ENCODE measurements at places on chromosomes 4 and X.

DNA sequence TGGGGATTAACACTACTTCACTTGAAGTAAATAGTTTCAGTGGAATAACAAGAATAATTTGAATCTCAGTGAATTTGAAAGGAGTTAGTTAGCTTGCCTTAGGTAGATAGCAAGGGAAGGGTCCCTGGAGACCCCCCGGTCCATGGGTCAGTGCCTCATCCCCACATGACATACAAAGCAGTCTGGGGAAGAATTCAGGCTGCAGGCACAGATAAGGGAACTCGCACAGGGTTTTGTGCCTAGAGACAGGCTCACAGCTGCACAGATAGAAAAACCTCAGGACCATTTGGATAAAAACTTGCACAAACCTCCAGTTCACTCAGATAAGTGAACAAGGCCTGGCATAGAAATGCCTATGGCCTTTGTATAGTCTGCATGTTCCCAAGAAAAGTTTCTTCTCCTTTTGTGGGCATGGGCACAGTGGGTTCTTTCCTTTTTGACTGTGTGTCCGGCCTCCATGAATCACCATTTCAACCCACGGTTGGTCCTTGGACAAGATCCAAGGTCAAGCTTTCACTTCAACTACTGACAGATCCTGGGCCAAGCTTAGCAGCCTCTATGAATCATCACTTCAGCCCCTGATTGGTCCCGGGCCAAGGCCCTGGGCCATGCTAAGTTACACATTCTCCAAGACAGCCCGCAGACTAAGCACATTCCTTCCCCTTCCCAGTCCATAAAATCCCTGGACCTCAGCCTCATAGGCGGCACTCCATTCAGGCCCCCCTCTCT is 108.3 kb upstream of the KLHL4 start:
- DNase-seq = no peak

- DNase-seq = no peak
These were observed 46.4 kb upstream of the NALF2 start for GRCh38 chrX:69457756-69458155.

GRCh38 chr4:160091631-160092030 is 988.8 kb downstream of the RAPGEF2 start:
- no peak for DNase-seq

GRCh38 chrX:72001471-72001870 is 90.8 kb downstream of the NHSL2 start:
- DNase-seq = no peak

- no peak for DNase-seq
These were observed 2.9 kb downstream of the AR start for GRCh38 chrX:67546496-67547423.

GRCh38 chr4:60605646-60606354 is 594.3 kb upstream of the ADGRL3 start:
- DNase-seq = no peak

- DNase-seq = peak; percentile 10
These were observed 28.4 kb downstream of the GUCY1B1 start for GRCh38 chr4:155787113-155787710.

GRCh38 chr4:7823416-7823824 is 116.2 kb downstream of the AFAP1 start:
- no peak for DNase-seq

GRCh38 chr4:151541389-151542071 is 132.6 kb downstream of the FHIP1A start:
- DNase-seq = no peak

Data from CD4-positive, alpha-beta T cell treated with Interleukin-15 for 4 hours (primary cell).